Upper lobe of left lung (tissue), 6 donors: ENCODE measurements at places on chromosomes 1 and 21. TPM values are rescaled to one million over a fixed set of nuclear protein-coding genes. Genes with fewer than 3 reads are reported as not detected.

VPS45 gene
- 29.9 TPM for total RNA-seq

FAM72D gene
- 0.77 TPM for total RNA-seq

PLD5 gene
- 1.9 TPM for total RNA-seq

F11R gene
- total RNA-seq: 99.0 TPM

SELP gene
- total RNA-seq: 15.4 TPM

GJB3 gene
- 3.3 TPM for total RNA-seq

ASPM gene
- 2.7 TPM for total RNA-seq

C4BPB gene
- total RNA-seq: 4.1 TPM

TIE1 gene
- total RNA-seq: 31.2 TPM

B3GALT5 gene
- total RNA-seq: 0.09 TPM

ANKRD13C gene
- 28.3 TPM for total RNA-seq

S100A3 gene
- 4.4 TPM for total RNA-seq

WNT3A gene
- total RNA-seq: 4.0 TPM

- peak; percentile 57 for DNase-seq
These were observed 524 bp upstream of the TMCO4 start for GRCh38 chr1:19800076-19800804.

DNA sequence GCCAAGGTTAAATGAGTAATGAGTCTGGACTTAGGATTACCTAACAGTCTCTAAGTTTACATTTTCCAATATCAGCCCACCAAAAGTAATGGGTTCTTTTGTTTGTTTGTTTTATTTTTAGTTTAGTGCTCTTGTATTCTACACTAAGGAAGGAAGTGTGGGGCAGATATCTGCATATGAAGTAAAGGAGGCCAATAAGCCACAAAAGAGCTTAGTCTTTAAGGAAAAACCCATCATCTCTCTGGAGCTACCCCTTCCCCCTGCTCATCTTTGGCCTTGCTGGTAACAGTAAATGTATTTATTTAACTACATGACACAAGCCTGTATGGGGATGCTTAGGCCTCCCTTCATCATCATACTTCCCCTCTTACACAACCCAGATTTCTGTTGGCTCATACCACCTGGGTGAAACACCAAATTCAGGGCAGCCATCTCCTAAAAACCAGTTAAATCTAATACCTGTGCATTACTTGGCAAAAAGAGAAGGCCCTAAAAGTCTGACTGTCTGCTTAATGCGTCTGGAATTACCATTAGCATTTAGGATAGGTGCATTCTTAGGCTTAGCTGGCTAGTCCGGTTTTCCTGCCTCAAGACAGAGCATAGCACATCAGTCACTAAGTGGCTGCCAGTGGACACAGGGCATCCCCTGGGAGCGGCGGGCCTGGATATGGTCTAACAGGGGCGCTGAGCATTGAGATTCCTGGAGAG is 96.8 kb upstream of the ADGRL2 start:
- no peak for DNase-seq

GRCh38 chr21:35316933-35317332 is 267.8 kb upstream of the RUNX1 start:
- DNase-seq: no peak

- no peak for DNase-seq
These were observed 23.9 kb upstream of the FAAH start for GRCh38 chr1:46370214-46370633.

DNA sequence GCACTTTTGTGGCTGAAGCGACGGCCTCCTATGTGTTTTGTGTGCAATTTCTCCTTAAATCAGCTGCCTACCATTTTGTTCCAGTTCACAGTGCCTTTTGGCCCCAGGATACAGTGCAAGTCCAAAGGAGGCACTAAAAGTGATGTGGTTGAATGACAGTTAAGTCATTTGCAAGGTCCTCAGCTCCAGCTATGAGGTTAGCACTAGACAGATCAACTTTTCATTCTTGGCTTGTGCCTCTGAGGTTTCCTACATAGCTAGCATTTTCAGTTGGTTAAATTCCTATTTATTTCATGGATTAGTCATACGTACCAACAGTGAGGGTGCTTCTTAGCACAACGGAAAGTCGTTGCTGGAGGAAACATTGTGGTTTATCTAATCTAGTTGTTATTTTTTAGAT is 59.3 kb upstream of the NTPCR start:
- no peak for DNase-seq

- DNase-seq: no peak
These were observed 100.4 kb upstream of the ETV3 start for GRCh38 chr1:157238585-157238984.

DNA sequence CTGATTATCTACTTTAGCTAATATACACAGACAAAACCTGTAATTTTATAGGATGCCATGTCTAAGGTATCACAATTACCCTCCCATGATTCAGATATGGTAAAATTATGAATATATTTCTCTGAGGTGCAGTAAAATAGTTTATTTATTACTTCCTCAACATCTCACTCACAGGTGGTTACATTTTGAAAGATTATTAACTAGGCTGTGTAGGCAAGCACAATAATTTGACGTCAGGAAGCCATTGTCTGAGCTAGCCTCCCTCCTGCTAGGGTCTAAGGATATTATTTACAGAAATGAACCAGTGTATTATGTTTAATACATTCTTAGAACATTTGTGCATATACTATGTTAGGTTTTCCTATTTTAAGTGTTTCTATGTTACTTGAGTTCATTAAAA is 69.9 kb upstream of the ADGRL2 start:
- no peak for DNase-seq

- no peak for DNase-seq
These were observed 43.1 kb upstream of the HMGB4 start for GRCh38 chr1:33820804-33821203.

- no peak for DNase-seq
These were observed 458.7 kb upstream of the BRINP3 start for GRCh38 chr1:190936337-190936736.

DNA sequence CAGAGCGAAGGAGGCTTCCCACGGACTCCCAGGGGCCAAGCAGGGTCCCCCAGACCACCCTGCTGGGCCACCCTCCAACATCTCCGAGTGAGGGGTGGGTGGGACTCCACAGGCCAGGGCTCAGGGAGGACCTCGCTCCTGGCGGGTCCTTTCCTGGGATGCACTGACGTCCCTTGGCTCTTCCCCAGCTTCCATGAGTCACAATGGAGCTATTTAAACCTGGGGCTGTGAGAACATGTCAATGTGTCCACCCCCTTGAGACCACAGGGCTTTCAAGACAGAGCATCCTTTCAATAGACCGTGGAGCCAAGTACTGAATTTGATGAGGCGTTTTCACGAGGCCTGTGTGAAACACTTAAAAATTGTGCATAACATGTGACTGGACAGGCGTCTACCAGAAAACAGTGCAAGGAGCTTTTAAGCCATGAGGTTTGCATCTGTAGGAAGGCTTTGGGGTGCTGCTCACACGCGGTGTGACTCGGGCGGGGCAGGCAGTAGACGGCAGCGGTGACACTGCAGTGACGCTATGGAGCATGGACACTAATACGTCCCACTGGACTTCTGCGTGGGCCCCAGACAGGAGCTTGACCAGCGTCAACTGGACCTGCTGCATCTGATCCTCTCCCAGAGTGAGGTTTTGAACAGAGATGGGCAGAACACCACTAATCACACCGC is 24.1 kb upstream of the NPHP4 start:
- DNase-seq: no peak

DNA sequence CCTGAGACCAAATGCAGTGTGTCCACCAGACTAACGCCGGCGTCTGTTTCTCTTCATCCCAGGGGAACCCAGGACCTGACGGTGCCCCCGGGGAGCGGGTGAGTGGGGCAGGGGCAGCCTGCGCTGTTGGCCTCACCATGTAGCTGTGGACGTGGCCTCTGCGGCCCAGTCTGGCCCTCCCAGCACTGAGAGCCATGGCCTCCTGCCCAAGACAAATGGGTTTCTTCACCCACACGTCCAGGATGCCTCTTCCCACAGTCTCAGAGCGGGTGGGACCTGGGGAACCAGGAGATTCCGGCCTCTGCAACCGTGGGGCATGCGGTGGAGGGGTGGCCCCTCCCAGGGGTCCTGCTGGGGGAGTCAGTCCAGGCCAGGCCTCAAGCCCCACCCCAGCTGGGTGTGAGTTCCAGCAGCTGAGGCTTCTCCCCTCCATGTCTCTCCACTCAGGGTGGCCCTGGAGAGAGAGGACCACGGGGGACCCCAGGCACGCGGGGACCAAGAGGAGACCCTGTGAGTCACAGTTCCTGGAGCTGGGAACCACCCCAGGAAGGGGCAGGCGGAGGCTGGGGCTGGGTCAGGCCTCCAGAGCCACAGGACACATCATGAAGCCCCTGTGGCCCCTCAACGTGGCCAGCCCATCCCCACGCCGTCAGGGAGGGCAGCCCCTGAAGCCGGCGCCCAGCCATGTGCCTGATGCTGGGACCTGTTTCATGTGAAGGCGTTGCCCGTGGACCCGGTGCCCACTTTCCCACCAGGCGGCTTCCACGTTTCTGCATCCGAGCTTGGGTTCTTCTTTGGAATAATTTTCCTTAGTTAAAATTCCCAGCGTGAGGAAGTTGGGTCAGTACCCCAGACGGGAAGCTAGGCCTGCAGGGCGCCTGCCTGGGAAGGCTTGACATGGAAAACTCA is 11.0 kb downstream of the COL6A1 start:
- peak; percentile 75 for DNase-seq

DNA sequence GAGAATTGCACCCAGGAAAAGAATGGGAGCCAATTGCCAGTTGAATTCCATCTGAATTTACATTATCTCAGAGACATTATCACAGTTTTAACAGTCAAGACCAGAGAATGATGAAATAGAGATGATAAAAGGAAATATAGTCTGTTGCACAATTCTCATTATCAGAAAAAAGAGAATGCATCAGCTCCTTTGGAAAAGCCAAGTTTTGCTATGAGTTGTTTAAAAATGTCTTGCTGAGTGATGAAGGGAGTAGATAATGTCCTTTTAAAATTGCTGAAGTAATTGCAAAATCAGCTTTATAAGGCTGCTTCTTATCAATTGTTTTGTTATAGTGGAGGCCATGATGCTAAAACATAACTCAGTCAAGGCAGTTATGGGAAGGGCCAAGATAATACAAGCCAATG is 37.9 kb upstream of the EEIG2 start:
- DNase-seq: no peak

GRCh38 chr1:235160383-235160956 is 580 bp downstream of the RBM34 start:
- DNase-seq: no peak

- peak; percentile 94 for DNase-seq
These were observed 3.0 kb upstream of the ID3 start for GRCh38 chr1:23562137-23562876.

- no peak for DNase-seq
These were observed 80.7 kb downstream of the TGFB2 start for GRCh38 chr1:218425647-218426342.

DNA sequence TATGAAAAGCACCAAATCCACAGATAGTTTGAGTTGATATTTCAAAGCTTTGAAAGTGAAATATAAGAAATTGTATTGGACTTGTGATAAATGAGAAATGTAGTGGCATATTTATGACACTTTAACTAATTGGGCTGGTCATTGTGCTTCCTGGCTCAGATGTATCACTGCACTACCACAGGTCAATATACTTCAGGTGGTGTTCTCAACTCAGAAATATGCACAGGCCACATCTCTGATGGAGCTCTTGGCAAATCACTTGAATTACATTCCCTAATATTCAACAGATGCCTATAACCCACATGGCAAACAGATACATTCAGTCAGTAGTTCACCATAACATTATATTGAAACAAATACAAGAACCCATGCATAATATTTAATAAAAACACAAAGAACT is 209.6 kb downstream of the LYPLAL1 start:
- DNase-seq: no peak

DNA sequence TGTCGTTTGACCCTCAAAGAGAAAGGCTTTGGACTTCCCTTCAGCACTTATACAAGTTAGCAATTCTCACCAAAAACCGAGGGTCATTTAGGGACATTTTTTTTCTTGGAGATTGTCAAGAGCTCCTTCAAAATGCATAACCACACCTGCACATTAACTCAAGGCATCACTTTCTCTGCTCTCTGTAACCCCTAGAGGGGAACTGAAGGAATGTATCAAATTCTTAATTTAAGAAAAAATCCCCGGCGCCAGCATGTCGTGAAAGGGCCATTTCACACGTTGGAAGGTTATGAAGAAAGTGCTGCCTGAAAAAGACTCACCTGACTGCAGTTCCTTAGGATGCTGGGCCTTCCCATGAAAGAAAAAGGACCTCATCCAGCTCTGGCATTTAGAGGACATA is 131.6 kb upstream of the ZC3H12A start:
- DNase-seq: no peak

- DNase-seq: no peak
These were observed 79.2 kb upstream of the RALGPS2 start for GRCh38 chr1:178645808-178646200.
